RWPE2 (cell line): ENCODE measurements at places on chromosomes 2 and 18.

GRCh38 chr2:46216213-46216612, 81.0 kb upstream of the EPAS1 start:
- H3K27me3 ChIP-seq, result no peaks in the 10 kb centered on the region
- DNase-seq, result no peak
- H3K4me3 ChIP-seq, result no peak overlapping the region

DNA sequence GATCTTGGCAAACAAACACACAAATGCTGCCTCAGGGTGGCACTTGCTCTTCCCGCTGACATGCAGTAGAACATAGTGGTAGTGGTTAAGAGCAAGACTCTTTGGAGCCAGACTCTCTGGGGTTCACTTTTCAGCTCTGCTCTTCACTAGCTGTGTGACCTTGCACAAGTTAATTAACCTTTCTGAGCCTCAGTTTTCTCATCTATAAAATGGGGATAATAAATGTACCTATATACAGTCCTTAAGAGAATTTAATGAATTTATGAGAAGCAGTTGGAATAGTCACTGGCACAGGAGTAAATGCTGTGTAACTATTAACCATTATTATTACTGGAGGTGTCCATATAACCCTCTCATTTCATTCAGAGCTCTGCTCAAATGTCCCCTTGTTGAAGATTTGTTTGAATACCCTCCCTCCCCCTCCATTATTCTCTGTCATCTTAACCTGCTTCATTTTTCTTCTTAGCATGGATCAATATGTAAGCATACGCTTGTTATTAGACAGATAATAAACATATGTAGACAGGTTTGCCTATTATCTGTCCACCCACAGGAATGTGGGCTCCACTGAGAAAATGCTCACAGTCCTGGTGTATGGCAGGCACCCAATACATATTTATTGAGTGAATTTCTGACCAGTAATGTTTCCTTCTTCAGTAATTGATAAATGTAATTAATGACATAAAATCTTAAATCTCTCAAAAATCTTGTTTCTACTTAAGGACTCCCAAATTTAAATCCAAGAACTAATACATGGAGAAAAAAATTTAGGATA, 64.5 kb downstream of the TSPYL6 start:
- no peaks in the 10 kb centered on the region for H3K36me3 ChIP-seq
- H3K27me3 ChIP-seq, result no peaks in the 10 kb centered on the region
- H3K4me3 ChIP-seq, result no peak overlapping the region
- no peak for DNase-seq
- no peaks in the 10 kb centered on the region for H3K4me1 ChIP-seq
- H3K27ac ChIP-seq, result no peak overlapping the region

GRCh38 chr2:200379481-200380090, 73.1 kb downstream of the SPATS2L start:
- H3K27ac ChIP-seq, result peak overlapping the region; percentile 74
- DNase-seq, result no peak
- H3K27me3 ChIP-seq, result no peaks in the 10 kb centered on the region
- H3K4me3 ChIP-seq, result no peak overlapping the region

GRCh38 chr18:68418881-68419280, 296.0 kb downstream of the TMX3 start:
- peaks cover 5% of the 10 kb centered on the region for H3K4me1 ChIP-seq
- H3K4me3 ChIP-seq, result no peak overlapping the region
- H3K27me3 ChIP-seq, result no peaks in the 10 kb centered on the region
- H3K36me3 ChIP-seq, result no peaks in the 10 kb centered on the region
- no peak for DNase-seq

- H3K4me1 ChIP-seq, result no peaks in the 10 kb centered on the region
- no peak for DNase-seq
- no peak overlapping the region for H3K4me3 ChIP-seq
- no peaks in the 10 kb centered on the region for H3K27me3 ChIP-seq
- H3K27ac ChIP-seq, result no peak overlapping the region
Observed at GRCh38 chr2:76579911-76580310, 869.2 kb upstream of the GCFC2 start.

- H3K4me3 ChIP-seq, result no peak overlapping the region
- H3K4me1 ChIP-seq, result no peaks in the 10 kb centered on the region
- no peak overlapping the region for H3K27ac ChIP-seq
- no peaks in the 10 kb centered on the region for H3K36me3 ChIP-seq
Observed at GRCh38 chr2:128633501-128633900, 314.8 kb upstream of the HS6ST1 start.

DNA sequence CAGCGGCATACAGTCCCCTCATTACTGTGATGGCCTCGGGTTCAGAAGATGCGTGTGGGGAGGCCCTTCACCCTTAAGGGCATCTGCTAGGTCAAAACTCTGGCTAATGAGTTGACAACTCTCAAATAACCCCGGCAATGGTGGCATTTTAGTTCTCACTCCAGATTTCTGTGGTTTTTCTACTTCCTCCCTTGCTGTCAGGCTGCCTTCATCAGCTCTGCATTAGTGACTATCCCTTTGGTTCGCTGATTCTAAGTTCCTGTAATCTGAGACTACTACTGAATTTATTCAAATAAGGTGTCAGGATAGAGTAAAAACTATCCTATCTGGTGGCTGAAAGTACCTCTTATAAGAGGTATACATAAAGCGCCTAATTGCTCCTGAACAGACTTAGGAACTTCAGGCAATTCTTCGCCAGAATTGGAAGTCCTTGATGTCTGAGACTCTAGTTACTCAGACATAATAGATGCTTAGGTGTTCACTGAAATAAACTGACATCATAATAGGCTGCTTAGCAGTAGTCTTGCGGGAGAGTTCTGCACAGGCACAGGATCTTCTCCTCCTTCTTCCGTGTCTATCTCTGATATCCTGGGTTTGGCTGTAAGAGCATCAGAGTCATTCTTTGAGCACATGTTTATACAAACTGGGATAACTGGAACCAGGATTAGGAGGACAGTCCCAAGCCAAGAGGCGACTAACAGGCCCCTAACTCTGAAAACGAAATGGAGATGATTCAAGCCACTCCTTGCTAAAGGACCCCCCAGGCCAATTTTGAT, 194.5 kb downstream of the DNER start:
- no peaks in the 10 kb centered on the region for H3K36me3 ChIP-seq
- H3K27ac ChIP-seq, result no peak overlapping the region
- DNase-seq, result no peak
- no peak overlapping the region for H3K4me3 ChIP-seq

DNA sequence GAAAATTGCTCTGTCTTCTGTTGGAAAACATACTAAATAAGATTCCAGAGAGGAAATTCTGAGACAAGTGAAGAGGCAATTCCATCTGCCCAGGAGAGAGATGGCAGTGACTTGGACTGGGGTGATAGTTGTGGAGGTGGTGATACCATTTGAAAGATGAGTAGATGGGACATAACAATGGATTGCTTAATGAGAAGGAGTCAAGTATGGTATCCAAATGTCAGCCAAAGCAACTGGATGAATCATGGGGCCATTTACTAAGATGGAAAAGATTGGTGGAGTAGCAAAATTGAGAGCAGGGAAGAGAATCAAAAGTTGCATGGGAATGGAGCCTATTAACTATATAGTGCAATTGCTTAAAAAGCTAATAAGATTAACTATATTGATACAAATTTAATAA, 222.1 kb downstream of the ETAA1 start:
- H3K4me1 ChIP-seq, result no peaks in the 10 kb centered on the region
- H3K27me3 ChIP-seq, result no peaks in the 10 kb centered on the region
- H3K4me3 ChIP-seq, result no peak overlapping the region
- no peaks in the 10 kb centered on the region for H3K36me3 ChIP-seq
- no peak for DNase-seq

DNA sequence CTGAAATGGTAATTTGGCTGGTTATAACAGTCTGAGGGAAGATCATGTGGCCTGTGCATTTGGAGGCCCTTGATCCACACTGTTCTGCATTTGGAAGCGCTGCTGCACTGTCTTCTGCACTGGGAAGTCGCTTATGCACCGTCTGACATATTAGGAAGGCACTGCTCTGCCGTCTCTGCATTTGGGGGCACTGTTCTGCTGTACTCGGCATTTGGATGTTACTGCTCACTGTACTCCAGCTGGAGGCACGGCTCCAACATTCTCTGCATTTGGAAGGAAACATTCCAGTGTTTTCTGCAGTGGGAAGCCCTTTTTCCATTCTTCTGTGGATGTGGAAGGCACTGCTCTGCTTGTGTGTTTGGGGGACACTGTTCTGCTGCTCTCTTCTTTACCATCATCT, 9.6 kb upstream of the PROM2 start:
- H3K36me3 ChIP-seq, result no peaks in the 10 kb centered on the region
- no peaks in the 10 kb centered on the region for H3K27me3 ChIP-seq
- DNase-seq, result no peak

DNA sequence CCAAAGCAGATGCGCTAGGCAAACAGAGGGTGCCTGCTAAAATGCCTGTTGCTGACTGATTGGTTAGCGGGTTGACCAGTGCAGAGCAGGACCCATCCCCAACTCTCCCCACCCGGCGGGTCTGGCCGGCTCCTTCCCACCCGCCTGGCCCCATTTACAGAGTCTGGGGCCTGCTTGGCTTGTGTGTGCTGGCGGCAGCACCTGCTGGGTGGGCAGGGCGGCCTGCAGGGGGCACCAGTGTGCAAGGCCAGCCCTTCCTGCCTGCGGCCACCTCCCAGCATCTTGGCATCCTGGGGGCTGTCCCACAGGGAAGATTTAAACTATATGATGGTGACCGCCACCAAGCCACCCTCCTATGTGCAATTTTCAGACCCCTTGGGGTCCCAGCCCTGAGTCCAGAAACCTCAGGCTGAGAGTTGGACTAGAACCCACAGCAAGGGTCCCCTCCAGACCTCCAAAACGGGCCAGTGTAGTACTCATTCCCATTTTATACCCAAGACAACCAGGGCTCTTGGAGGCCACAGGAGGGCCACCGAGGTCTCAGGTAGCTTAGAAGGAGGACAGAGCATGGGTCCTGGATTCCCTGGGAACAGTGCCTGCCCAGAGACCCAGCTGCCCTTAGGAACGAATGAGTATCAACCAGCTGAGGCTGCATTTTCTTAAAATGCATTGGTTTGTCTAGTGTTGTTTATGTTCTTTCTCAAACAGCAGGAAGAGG, 173.6 kb downstream of the SMAD7 start:
- no peak overlapping the region for H3K27ac ChIP-seq
- H3K36me3 ChIP-seq, result no peaks in the 10 kb centered on the region
- no peak for DNase-seq
- H3K27me3 ChIP-seq, result no peaks in the 10 kb centered on the region
- no peak overlapping the region for H3K4me3 ChIP-seq

DNA sequence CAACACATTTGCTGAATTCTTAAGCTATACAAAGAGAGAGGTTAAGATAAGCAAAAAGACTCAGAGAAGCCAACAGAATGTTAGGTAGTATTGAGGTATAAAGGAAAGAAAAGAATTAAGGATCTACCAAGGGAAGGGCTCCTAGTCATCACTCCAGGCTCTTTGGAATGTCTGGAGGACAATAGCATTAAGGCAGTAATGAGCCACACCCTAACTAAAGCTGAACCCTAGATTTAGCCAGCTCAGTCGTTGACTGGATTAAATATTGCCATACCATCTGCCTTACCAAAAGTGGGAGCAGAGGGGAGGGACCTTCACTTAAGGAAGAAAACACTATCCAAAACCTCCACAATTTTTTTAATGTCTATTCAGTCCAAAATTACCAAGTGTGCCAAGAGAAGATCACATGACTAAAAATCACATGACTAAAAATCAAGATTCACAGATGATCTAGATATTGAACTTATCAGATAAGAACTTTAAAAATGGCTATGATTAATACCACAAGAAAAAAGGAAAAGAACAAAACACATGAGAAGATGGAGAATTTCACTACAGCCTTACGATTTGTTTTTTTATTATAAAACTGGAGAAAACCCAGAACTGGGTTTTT, 59.7 kb downstream of the EXOC6B start:
- peaks cover 12% of the 10 kb centered on the region for H3K4me1 ChIP-seq
- no peak for DNase-seq
- no peaks in the 10 kb centered on the region for H3K27me3 ChIP-seq

DNA sequence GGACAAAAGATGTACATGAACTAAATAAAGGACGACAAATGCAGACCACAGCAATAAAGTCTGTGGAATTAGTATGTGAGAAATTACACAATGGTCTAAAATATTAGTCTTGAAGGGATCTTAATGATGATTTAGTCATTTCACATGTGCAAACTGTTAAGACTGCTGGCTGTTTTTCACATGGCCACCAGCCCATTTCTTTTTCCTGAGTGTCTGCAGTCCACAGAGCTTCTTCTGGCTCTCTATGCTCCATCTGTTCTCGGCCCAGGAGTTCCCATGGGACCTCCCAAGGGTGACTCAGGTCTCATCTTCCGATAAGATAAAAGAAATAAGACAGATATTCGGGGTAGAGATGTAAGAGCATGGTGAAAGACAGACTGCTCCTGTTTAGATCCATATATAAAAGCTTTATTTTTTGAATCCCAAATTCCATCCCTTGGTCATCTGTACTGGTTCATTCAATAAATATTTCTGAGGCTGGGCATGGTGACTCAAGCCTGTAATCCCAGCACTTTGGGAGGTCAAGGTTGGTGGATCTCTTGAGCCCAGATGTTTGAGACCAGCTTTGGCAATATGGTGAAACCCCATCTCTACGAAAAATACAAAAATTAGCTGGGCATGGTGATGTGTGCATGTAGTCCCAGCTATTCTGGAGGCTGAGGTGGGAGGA, 20.1 kb downstream of the IL1RL1 start:
- H3K27ac ChIP-seq, result no peak overlapping the region
- no peaks in the 10 kb centered on the region for H3K27me3 ChIP-seq
- peaks cover 4% of the 10 kb centered on the region for H3K4me1 ChIP-seq

DNA sequence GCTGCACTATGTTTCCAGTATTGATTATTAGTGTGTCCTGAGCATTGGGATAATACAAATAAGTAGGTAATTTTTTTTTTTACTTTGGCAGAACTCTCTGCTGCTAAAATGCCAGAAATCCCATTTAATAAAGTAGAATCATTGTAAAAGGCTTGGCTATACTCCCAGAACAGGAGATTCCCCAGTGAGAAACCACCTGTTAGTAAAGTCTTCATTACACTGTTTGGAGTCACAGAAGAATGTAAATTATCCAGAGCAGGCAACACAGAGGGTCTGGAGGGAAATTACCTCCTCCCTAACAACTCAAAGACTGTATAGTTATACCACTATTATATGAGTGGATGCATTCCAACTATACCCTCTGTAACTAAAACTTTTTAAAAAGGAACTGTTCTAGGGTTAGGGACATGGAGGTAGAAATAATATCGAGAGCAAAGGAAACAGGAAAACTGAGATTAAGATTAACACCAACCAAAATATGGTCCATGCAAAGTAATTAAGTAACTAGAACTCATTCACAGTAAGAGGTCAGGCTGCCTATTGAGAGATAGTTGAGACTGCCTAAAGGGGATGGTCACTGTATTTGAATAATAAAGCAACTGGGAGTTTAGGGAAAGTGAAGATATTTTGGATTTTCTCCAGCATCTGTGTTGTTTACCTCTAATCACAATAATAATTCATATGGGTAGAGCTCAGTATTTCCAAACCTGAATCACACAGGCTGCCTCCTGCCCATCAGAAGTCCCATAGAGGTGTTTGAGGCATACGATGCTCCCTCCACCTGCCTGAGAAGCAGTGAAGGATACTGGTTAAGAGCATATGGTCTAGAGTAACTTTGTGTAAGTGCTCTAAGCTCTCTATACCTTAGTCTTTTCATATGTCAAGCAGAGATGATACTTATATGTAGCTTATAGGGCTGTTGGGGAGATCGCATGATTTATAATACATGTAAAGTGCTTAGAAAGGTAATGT, 34.4 kb downstream of the MAP2 start:
- H3K27me3 ChIP-seq, result no peaks in the 10 kb centered on the region
- H3K36me3 ChIP-seq, result no peaks in the 10 kb centered on the region
- H3K4me1 ChIP-seq, result peaks cover 6% of the 10 kb centered on the region
- no peak overlapping the region for H3K27ac ChIP-seq
- no peak overlapping the region for H3K4me3 ChIP-seq

GRCh38 chr2:38075507-38076151, at the start of gene CYP1B1:
Gene CYP1B1, minus strand, starts transcription at chr2:38076151. Its CDS starts 763 bp downstream, at chr2:38075388.
- H3K4me3 ChIP-seq, result peak within 1 kb of the TSS; percentile 35
- H3K4me1 ChIP-seq, result no peaks in the 10 kb centered on the region
- peaks cover 43% of the 10 kb centered on the region for H3K27me3 ChIP-seq
